ENCODE measurements at places on chromosomes 1 and 21. TPM values are rescaled to one million over a fixed set of nuclear protein-coding genes. Genes with fewer than 3 reads are reported as not detected.

DNA sequence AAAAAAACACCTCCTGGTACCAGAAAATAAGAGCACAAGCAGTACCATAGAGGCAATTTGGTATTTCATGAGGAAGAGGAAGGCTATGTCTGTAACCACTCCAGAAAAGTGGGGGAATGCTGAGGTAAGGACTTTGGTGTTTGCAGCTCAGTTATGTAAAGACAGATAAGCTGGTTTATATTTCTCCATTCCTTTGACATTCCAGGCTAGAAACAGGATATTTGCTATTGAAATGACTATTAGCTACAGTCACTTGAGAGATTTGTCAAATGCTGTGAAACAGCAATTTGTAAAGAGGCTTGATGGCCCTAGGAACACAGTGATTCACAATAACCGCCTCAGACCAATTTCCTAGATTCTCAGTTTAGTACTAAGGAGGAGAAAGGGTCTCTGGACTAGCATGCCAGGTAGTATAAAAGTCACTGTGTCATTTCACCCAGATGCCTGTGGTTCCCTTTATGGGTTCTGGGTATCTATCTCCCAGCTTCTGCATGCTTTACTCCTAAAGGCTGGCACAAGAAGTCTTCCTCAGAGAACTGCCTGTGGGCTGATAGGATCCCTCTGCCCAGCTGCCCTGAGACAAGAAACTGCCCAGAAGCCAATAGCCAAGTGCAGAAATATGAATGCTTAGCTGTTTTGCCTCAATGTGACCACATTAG is 80.5 kb downstream of the VCAM1 start:
- DNase-seq, result no peak

The AKIRIN1 gene
- 73.2 TPM for total RNA-seq

- no peak for DNase-seq
Measured at GRCh38 chr1:109980324-109981003, 4.1 kb upstream of the AHCYL1 start.

The ARPC5 gene
- 113 TPM for total RNA-seq

GRCh38 chr1:145884675-145885074 is 991 bp downstream of the ANKRD35 start:
- DNase-seq, result no peak
